ENCODE measurements at places on chromosomes 3 and 15. TPM values are rescaled to one million over a fixed set of nuclear protein-coding genes. Genes with fewer than 3 reads are reported as not detected.
A peak's percentile ranks its signal among the peaks of the same experiment; 100 is the strongest.

- DNase-seq = no peak
Observed at GRCh38 chr3:94794563-94794962, 731.7 kb downstream of the NSUN3 start.

GRCh38 chr15:38530113-38530512, 34.5 kb downstream of the RASGRP1 start:
- DNase-seq = no peak

GRCh38 chr3:12953201-12953995, 112.0 kb upstream of the RPL32 start:
- DNase-seq = no peak

DNA sequence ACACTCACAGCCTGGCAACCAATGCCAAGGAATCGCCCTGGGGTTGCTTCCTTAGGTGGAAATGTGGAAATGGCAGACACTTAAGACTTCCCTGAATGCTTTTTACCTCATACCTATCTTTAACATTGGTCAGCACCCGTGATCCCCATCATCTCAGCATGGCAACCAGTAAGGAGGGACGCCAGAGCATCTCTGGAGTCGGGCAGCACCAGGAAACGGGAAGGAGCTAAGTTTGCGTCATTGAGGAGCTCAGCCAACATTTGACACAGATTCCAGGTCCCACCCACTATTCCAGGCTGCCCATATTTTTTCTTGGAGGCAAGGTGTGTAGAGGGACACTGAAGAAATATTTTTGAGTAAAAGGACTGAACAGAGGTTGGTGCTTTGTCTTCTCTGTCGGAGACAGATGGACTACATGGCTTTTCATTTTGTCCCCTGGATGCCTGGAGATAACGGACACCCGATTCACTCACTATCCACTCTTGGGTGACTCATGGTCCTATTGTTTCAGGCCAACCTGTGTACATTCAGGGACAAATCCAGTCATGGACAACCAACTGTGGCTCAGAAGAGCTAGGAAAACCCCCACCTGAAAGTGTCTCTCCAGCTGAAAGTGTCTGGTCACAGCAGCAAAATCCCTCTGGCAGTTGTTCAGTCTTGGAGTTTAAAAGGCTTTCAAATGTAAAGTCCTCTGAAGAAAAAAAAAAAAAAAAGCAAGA, 70.4 kb upstream of the OXTR start:
- DNase-seq = no peak

DNA sequence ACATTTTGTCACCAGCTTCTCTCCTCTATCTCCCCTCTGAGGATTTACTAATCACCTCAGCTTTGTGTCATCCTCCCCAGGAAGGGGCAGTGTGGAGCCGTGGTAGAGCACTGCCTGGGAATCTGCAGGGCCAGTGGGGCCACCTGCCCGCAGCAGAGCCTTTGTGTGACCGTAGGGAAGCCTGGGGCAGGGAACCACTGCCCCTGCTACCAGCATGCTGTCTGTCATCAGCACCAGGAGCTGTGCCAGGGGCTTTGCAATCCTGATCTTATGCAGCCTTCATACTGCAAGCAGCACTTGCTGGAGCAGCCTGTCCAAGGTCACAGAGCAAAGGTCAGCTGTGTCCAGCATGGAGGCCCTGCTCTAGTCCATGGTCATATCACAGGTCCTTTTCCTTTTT, 170.2 kb upstream of the IL12A start:
- DNase-seq = no peak

GRCh38 chr15:62742409-62743171, 300.0 kb upstream of the TPM1 start:
- DNase-seq = peak; percentile 26

DNA sequence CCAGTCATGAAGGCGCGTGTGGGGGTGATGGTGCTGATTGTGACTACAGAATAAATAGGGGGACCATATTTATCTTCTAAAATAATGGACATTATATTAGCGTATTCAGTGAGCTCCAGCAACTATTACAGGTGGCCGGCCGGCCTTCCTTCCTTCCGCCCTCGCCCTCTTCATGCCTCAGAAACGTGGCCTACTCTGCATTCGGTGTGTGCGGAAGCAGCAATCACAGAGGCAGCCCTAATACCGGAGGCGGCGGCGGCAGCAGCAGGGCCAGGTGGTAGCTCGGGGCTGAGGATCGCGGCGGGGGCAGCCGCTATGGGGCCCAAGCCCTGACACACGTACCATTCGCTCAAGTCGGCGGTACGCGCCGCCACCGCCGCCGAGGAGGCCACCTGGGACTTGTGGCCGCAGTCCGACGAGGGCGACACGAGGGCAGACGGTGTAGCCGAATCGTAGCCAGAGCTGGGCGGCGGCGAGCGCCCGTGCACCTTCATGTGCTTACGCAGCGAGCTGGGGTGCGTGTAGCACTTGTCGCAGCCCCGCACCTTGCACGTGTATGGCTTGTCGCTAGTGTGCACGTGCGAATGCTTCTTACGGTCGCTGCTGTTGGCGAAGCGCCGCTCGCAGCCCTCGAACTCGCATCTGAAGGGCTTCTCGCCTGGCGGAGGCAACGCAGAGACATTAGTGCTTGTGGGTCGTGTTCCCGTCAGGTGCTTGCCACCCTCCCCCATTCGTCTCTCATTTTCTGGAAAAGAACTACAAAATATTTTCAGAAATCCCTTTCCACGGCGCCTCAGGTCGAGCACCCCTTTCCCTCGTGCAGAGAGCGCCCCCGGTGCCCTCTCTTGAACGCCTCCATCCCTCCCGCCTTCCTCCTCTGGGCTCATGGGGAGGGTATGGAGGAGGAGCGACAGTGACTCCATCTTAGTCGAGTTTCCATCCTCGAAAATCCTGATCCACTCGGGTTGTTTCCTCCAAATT, 15.5 kb downstream of the ZIC4 start:
- no peak for DNase-seq

DNA sequence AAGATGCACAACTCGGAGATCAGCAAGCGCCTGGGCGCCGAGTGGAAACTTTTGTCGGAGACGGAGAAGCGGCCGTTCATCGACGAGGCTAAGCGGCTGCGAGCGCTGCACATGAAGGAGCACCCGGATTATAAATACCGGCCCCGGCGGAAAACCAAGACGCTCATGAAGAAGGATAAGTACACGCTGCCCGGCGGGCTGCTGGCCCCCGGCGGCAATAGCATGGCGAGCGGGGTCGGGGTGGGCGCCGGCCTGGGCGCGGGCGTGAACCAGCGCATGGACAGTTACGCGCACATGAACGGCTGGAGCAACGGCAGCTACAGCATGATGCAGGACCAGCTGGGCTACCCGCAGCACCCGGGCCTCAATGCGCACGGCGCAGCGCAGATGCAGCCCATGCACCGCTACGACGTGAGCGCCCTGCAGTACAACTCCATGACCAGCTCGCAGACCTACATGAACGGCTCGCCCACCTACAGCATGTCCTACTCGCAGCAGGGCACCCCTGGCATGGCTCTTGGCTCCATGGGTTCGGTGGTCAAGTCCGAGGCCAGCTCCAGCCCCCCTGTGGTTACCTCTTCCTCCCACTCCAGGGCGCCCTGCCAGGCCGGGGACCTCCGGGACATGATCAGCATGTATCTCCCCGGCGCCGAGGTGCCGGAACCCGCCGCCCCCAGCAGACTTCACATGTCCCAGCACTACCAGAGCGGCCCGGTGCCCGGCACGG, 991 bp downstream of the SOX2 start:
- DNase-seq = no peak

DNA sequence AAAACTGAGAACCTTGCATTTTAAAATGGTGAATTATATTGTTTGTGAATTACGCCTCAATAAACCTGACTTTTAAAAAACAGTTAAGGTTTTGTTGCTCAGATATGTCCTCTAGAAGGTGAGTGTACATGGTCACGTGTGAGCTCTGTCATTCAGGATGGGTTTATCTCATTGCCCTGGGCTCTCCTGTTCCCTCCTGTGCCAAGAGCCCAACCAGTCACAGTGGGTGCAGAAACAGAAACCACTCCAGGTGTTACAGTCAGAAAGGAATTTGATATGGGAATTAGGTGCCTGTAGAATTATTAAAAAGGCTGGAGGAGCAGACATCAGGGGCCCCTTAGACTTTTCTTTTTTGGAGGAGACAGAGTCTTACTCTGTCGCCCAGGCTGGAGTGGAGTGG, 196.4 kb downstream of the STT3B start:
- DNase-seq = no peak

GRCh38 chr3:109081746-109082510, 36.0 kb downstream of the MORC1 start:
- DNase-seq = peak; percentile 47

DNA sequence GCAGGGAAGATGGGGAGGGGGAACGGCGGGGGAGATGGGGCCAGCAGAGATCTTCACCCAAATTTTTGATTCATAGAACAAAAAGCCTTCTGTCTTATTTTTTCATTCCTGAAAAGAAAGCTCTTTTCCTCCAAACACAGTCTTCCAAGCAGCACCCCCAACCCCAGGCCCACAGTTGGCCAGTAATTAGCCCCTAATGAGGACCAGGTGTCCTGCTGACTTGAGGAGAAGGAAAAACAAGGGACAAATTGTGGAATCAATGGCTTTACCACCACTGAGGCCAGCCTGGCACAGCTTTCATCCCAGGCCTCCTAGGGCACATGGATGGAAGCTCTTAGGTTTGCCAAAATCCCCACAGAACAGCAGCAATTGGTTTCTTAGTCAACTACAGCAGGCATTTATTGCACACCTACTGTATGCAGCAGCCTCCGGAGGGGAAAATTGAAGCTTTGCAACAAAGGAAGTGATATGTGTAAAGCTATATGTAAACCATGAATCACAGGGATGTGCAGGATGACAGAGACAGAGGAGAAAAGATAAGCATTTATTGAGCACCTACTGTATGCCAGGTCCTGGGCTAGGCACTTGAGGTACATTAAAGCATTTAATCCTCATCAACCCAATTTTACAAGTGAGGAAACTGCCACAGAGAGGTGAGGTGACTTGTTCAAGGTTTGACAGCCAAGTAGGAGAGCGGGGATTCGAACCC, 199.5 kb downstream of the TBC1D2B start:
- DNase-seq = no peak

DNA sequence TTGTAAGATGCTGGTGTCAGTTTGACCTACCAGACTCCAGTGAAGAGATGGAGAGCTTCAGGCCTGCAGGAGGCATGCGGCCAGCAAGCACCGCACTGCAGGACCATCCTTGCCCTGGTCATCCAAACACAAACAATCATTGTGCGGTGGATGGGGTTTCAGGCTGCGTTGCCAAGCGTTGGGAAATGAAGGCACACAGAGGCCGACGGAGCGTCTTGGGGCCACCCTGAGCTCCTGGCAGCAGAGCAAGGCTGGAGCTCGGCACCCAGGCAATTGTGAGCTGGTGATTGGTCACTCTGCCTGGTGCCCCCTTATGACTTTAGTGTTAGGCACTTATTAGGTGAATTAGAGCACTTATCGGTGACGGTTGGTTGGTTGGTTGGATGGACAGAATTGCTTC, 222.6 kb upstream of the RGMA start:
- DNase-seq = no peak

DNA sequence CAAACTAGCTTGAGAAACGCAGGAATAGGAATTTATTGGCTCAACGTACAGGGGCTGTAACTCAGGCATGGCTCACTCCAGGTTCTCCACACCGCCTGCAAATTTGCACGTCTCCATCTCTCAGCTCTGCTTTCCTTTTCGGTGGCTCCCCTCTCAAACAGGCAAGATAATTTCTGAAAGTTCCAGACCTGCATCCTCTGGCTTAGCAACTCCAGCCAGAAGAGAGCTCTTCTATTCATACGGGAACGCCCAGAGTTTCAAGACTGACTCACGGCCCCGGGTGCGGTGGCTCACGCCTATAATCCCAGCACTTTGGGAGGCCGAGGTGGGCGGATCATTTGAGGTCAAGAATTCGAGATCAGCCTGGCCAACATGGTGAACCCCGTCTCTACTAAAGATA, 139.7 kb upstream of the BNIP2 start:
- no peak for DNase-seq

GRCh38 chr15:39029741-39030140, 465.1 kb upstream of the RASGRP1 start:
- no peak for DNase-seq

The TP63 gene
- 17.3 TPM for total RNA-seq

The CCDC191 gene
- 2.5 TPM for total RNA-seq

The SRGAP3 gene
- total RNA-seq = 4.4 TPM

The PROS1 gene
- total RNA-seq = 2.7 TPM

The HYAL3 gene
- total RNA-seq = 2.5 TPM

The PIERCE2 gene
- total RNA-seq = 1.9 TPM

The FSIP1 gene
- 0.76 TPM for total RNA-seq

The BCHE gene
- total RNA-seq = 12.4 TPM

All from thymus (tissue), 14 donors.